ENCODE measurements at places on chromosomes 5 and 9. TPM values are rescaled to one million over a fixed set of nuclear protein-coding genes. Genes with fewer than 3 reads are reported as not detected.

PDZD2 gene
- 0.19 TPM for total RNA-seq

SLC6A19 gene
- not detected for total RNA-seq

RAD1 gene
- total RNA-seq = 23.6 TPM

SOX30 gene
- not detected for total RNA-seq

RAD17 gene
- total RNA-seq = 16.8 TPM

PPP2R2B gene
- 0.79 TPM for total RNA-seq

QRFP gene
- total RNA-seq = not detected

LCN15 gene
- not detected for total RNA-seq

CLTA gene
- total RNA-seq = 287 TPM

TMOD1 gene
- total RNA-seq = 0.79 TPM

C5orf34 gene
- total RNA-seq = 3.4 TPM

EIF4E1B gene
- not detected for total RNA-seq

Measured in aortic smooth muscle cell (primary cell).